ENCODE measurements at places on chromosomes 7 and 10. TPM values are rescaled to one million over a fixed set of nuclear protein-coding genes. Genes with fewer than 3 reads are reported as not detected.

DNA sequence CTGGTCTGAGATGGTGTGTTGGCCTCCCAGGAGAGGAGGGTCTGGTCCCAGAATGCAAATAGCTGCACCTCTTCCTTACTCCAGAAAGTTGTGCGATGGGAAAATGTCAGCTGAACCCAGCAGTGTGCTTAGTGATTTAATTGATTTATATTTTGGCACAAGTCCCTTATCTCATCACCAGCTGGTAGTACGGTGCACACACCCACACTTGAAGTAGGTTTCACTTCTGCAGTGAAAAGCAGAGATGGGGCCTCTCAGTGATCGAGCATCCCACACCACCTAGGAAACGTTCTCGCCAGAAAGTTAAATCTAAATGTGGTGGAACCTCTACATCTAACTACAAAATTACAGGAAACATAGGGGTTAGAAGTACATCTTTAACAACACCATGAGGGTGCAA lies 80.4 kb downstream of the UBE3C start:
- H3K27me3 ChIP-seq = no peaks in the 10 kb centered on the region
- no peak for DNase-seq
- no peak overlapping the region for H3K4me3 ChIP-seq

- no peak overlapping the region for H3K4me3 ChIP-seq
- H3K36me3 ChIP-seq = no peaks in the 10 kb centered on the region
- H3K4me1 ChIP-seq = peaks cover 2% of the 10 kb centered on the region
These were observed 28.1 kb downstream of the KCNH2 start for GRCh38 chr7:150949971-150950491.

CASTOR2 gene
- total RNA-seq = 2.5 TPM

NPFFR1 gene
- not detected for total RNA-seq

MRC1 gene
- not detected for total RNA-seq

Measured in activated CD4-positive, alpha-beta T cell treated with anti-CD3 and anti-CD28 coated beads, Interleukin-2, amount 10 ng/mL, durations not matched to agents 7 days and 5 days (primary cell).